ENCODE measurements at places on chromosomes 3 and 15.

GRCh38 chr3:29475305-29475840 lies 194.5 kb downstream of the RBMS3 start:
- no peak for DNase-seq

DNA sequence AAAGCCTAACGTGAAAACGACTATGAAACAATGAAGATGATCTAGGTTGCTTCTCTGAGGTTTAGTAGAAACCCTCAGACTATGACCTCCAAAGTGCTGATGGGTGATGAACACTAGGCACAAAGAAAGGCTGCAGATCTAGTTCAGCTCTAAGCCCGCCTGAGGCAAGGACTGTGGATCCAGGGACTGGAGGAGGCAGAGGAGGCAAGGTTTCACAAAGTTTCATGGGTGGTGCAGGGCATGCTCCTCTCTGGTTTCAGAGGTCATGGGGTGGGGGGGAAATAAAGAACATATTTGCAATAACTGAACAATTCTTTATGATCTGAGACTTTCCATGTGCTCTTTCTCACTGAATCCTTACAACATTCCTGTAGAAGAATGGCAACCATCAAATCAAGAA lies 679.2 kb downstream of the NTRK3 start:
- no peak for DNase-seq

GRCh38 chr3:61053781-61054496 lies 197.3 kb downstream of the FHIT start:
- DNase-seq = no peak

GRCh38 chr15:96171853-96172296 lies 158.6 kb upstream of the NR2F2 start:
- no peak for DNase-seq

- DNase-seq = no peak
These were observed 36.8 kb downstream of the HGD start for GRCh38 chr3:120645083-120645845.

- no peak for DNase-seq
These were observed 44.0 kb downstream of the LPP start for GRCh38 chr3:188198001-188198400.

Data from activated CD8-positive, alpha-beta memory T cell treated with anti-CD3 and anti-CD28 coated beads for 1 hour (primary cell).